ENCODE measurements at places on chromosomes 4 and X.

GRCh38 chr4:37440501-37440900 lies 196.0 kb downstream of the NWD2 start:
- DNase-seq, result no peak

DNA sequence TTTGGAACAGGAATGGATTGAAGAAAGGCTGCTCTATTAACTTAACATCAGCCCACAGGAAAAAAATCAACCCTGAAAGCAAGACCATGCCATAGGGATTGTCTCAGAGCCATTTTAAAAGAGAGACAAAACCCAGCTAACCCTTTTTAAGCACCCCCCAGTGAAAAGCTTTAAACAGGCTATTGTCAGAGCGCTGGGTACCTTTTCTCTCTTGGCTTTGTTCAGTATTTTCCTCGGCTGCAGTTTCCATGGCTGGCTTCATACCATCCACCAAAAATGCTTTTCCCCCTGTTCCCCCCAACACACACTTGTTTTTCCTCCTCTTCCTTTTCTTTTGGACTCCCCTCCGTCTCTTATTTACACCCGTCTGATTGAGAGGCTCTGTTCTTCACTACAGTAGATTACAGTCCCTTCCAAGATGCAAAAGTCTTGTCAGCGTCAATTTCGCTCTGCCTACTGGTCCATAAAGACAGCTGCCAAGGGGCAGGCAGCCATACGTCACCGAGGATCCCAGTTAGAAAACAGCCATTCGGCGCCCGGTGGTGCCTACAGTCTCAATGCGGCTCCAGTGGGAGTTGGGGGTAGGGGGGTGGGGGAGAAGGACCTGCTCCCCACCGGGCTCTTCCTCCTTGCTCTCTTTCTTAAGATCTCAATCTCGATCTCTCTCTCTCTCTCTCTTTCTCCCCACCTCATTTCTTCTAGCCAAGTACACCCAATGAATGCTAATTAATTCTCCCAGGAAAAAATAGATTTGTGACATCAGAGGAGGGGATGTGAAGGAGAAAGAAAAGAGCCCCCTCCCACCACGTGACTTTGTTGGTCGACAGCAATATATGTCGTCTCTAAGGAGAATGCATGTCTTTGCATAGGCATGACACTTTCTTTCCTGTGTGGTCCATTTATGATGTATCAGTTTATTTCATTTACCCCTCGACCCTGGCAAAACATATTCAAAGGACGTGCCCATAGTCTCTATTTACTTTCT lies at the start of gene GPM6B:
TSS of gene GPM6B (minus strand) at position 451 of the 985 bp plus-strand sequence. CDS start at position 262, 189 bp downstream.
- DNase-seq, result peak; percentile 16

GRCh38 chrX:40266490-40267333 lies 169.0 kb upstream of the BCOR start:
- peak; percentile 70 for DNase-seq

- no peak for DNase-seq
Measured at GRCh38 chr4:99816545-99817308, at the start of gene DAPP1. DAPP1 (plus strand) TSS chr4:99816827; CDS start chr4:99816914, 87 bp downstream.

GRCh38 chr4:161247831-161248230 lies 916.0 kb downstream of the FSTL5 start:
- DNase-seq, result no peak

- DNase-seq, result no peak
Measured at GRCh38 chrX:103017542-103017941, 46.4 kb downstream of the BEX1 start.

DNA sequence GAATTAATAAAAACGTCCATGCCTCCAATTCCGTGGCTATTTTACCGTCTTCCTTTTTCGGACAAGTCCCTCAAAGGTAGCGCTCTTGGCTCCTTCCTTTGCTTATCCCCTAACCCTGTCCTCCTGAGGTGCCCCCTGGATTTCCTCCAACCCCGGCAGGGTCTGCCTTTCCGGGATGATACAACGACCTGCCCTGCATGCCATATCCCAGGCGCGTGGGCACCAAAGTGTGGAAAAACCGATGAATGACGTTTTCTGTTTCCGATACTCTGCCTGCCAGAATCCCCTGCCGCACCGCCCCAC lies 706 bp upstream of the CSTF2 start:
- DNase-seq, result no peak

DNA sequence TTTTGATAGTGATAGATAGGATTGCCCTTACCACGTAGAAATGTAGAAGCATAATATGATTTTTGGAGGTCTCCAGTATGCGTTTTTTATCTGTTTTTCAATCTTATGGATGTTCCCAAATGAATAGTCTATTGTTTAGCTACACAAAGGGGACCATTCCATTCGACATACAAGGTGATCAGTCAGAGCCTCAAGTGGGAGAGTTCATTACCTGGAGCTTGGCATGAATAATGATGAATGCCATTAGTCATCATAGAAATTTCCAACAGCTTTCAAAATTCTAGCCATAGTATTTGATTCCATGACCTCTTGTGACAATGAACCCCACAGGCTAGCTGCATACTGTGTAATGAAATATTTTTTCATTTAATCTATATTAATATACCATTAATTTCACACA lies 123.6 kb downstream of the PDHA2 start:
- DNase-seq, result no peak

- no peak for DNase-seq
Measured at GRCh38 chr4:147480891-147481576, at the start of gene EDNRA. EDNRA (plus strand) TSS chr4:147481097; CDS start chr4:147485682, 4,585 bp downstream.

DNA sequence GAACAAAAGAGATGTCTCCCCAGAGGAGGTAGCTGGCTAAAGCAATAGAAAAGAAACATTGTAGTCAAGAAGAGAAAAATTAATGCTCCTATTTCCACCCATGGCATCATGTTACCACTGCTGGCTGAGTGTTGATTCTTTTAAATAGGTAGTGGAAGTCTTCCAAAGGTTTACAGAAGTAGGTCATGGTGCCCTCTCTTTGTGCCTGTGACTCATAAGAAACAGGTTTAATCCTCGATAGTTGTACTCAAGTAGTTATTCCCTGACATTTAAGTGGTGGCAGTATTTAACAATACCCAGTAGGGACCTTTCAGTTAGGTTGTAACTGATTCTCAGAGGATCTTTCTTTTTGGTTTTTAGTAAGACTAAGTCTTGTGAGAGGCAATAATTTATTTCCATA lies 247.8 kb downstream of the TEX13A start:
- DNase-seq, result peak; percentile 78

- DNase-seq, result no peak
Measured at GRCh38 chrX:65643531-65644052, 23.9 kb upstream of the MSN start.

- no peak for DNase-seq
Measured at GRCh38 chrX:140343226-140343868, 161.5 kb downstream of the SOX3 start.

GRCh38 chr4:140718241-140718952 lies 37.8 kb downstream of the TBC1D9 start:
- DNase-seq, result no peak

- DNase-seq, result no peak
Measured at GRCh38 chrX:143461606-143462005, 55.7 kb downstream of the SPANXN3 start.

- DNase-seq, result peak; percentile 5
Measured at GRCh38 chr4:22842360-22843018, 149.8 kb downstream of the GBA3 start.

DNA sequence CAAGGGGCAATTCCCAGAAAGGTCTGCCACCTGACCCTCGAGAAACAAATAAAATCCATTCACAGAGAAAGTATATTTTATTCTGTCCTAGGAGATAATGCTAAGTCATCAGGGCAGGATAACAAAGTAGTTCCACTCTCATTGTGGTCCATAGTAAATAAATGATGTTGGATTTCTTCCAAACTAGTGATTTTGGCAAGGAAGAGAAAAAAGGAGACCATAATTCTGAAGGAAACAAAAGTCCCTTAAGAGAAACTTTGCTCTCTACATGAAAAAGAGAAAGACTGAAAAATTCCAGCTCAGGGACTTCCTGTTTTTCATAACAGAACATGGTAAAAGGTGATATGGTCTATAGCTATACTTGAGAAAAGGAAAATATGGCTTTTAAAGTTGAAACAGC lies 71.5 kb upstream of the DDX60 start:
- no peak for DNase-seq

DNA sequence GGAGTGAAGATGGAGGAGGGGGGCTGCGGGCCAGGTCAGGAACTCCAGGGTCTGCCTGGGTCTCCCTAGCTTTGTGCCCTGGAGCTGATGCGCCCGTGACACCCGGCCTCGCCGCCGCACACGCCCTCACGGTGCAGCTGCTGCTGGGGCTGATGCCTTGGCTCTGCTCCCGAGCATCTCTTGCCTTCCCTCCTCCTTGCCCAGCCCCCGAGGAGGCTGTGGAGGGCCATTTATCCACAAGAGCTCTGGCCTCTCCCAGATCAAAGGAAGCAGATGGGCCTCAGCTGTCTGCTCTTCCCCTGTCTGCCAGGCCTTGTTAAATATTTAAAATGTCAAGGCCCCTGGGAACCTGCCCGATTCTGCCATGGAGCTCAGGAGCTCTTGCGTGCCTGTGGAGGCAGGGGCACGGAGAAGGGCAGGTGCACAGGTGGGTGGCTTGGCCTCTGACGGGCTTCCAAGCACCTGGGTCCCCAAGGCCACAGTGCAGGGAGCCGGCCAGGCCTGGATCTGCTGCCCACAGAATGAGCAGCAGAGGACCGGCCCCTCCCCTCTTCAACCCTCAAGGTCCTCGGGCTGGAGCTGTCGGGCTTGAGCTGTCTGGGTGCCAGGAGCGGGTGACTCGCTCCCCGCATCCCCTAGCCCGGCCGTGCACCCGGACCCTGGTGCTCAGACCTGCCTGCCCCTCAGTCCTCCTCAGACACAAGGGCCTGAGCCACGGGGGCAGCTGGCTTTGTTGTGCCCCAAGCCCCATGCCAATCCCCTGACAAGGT lies 20.3 kb downstream of the ATP2B3 start:
- DNase-seq, result peak; percentile 88

DNA sequence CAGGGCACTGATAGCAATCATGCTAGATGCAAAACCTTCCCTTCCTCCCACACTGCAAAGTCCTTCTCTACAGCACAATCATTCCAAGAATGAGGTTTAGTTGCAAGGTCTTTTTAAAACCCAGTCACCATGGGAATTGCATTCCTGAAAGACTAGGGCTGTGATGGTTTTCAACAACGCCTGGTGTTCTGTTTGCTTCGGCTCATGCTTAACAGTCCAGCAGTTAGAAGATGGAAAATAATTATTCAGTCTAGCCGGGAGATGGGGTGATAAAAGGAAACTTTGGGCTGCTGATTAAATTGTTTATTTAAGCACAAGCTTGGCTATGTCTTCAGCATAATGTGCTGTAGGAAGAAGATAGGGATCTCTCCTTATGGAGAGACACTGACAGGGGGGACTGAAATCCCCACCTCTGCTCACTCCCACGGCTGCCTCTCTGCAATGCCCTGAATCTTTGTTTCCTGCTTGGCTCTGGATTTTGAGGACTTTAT lies 211.4 kb downstream of the MID1IP1 start:
- no peak for DNase-seq

- DNase-seq, result no peak
Measured at GRCh38 chr4:7581477-7581876, 146.7 kb upstream of the PSAPL1 start.

DNA sequence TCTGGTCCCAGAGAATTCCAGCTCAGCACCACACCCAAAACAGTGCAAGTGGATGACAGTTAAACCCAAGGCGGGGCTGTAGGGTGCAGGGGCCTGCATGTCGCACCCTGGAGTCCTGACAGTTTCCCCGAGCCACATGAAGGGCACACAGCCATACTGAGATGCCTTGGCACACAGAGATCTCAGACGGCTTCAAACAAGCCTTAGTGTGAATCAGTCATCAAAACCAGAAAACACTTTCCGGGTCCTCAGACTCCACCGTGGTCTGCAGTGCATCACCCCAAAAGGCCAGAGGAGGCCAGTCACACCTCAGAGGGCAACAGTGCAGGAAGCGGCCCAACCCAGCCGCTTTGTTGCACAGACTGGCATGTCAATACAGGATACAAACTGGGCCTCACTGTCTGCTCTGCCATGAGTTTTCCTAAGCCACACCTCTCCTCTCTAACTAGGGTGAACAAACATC lies 64.6 kb upstream of the ENPP6 start:
- DNase-seq, result no peak

- DNase-seq, result no peak
Measured at GRCh38 chr4:38670939-38671591, 7.1 kb downstream of the KLF3 start.

DNA sequence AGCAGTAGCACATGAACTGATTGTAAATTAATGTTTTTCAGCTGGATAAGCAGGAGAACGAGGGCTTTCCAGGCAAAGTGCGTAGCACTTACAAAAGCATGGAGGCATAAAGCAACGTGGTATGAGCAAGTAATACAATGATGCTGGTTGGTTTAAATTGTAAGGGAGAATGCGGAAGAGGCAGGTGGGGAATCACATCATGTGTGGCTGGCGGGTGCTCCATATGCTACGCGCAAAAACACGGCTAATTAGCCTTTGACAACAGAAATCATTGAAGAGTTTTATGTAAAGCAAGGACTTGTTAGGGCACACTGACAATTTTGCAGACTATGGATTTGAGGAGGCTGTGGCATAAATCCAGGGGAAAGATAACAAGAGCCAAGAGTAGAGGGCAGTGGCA lies 14.6 kb downstream of the SYTL4 start:
- peak; percentile 94 for DNase-seq

GRCh38 chrX:275967-276580 lies 5.1 kb upstream of the PLCXD1 start:
- DNase-seq, result no peak

- DNase-seq, result no peak
Measured at GRCh38 chr4:113146876-113147358, 97.5 kb downstream of the ANK2 start.

- DNase-seq, result no peak
Measured at GRCh38 chrX:153482376-153483015, 12.1 kb upstream of the HAUS7 start.

- DNase-seq, result no peak
Measured at GRCh38 chrX:52346174-52347165, 22.4 kb upstream of the XAGE2 start.

DNA sequence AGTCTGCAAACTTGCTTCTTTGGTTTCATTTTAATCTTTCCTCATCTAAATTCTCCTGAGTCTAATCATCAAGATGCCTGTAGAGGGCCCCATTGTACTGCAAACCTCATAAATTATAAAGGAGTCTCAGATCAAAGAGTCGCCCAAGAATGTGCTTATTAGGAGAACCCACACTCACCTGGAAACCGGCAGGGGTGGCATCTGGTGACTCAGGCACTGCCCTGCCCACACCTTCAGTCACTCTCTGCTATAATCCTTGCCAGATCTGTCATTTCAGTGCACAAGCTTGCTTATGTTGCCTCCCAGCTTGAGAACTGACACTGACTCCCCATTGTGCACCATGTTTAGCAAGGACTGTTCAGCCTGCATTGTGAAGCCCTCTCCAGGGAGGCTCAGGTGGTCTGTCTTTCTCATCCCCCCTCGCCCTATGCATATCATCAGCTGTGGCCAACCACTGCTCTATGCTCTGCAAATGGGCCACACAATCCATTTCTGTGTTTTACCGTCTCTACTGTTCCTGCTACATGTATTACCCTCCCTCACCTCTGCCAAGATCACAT lies 12.4 kb downstream of the EPGN start:
- DNase-seq, result peak; percentile 66

DNA sequence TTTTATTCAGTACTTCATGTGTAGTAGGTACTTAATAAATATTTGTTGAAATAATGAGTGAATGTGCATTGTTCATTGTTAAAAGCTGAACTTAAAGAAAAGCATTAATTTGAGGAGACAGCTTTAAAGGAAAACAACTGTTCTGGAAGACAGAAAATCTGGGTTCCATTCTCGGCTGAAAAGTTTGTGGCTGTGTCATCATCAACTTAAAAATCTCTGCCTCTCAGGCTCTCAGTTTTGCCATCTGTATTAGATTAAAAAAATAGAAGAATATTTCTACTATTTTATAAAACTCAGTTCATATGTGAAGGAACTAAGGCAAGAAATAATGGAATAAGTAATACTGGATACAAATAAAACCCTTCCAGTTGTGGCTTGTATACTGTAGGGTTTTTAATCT lies 62.5 kb downstream of the FSTL5 start:
- DNase-seq, result no peak

Measured in NCI-H524 (cell line).